ENCODE measurements at places on chromosomes 6 and 20. TPM values are rescaled to one million over a fixed set of nuclear protein-coding genes. Genes with fewer than 3 reads are reported as not detected.

Gene LY6G6C
- total RNA-seq, result not detected

Gene HLA-DMB
- 10.4 TPM for total RNA-seq

Gene GSS
- total RNA-seq, result 15.7 TPM

Gene CYP24A1
- total RNA-seq, result not detected

Gene C6orf163
- total RNA-seq, result 1.6 TPM

Gene HEY2
- total RNA-seq, result 60.6 TPM

Gene GGTLC1
- total RNA-seq, result not detected

Gene ABT1
- total RNA-seq, result 7.4 TPM

Gene ME1
- 24.7 TPM for total RNA-seq

Gene XKR7
- total RNA-seq, result not detected

Gene SLC17A3
- total RNA-seq, result not detected

Gene ULBP3
- 0.83 TPM for total RNA-seq

Gene GABRR1
- total RNA-seq, result not detected

Gene CLVS2
- total RNA-seq, result 0.11 TPM

Gene METTL24
- 0.91 TPM for total RNA-seq

Gene SLC26A8
- total RNA-seq, result not detected

Measured in Right ventricle myocardium superior (tissue), 1 donor.